Stimulated activated CD8-positive, alpha-beta memory T cell treated with anti-CD3 and anti-CD28 coated beads, Interleukin-15, amount 100 ng/mL, for 24 hours (primary cell): ENCODE measurements at places on chromosomes 11 and 22.
A peak's percentile ranks its signal among the peaks of the same experiment; 100 is the strongest.

GRCh38 chr11:71211631-71212030, 40.7 kb downstream of the SHANK2 start:
- no peak for DNase-seq

GRCh38 chr11:5546457-5546856, 1.9 kb downstream of the OR52H1 start:
- no peak for DNase-seq

DNA sequence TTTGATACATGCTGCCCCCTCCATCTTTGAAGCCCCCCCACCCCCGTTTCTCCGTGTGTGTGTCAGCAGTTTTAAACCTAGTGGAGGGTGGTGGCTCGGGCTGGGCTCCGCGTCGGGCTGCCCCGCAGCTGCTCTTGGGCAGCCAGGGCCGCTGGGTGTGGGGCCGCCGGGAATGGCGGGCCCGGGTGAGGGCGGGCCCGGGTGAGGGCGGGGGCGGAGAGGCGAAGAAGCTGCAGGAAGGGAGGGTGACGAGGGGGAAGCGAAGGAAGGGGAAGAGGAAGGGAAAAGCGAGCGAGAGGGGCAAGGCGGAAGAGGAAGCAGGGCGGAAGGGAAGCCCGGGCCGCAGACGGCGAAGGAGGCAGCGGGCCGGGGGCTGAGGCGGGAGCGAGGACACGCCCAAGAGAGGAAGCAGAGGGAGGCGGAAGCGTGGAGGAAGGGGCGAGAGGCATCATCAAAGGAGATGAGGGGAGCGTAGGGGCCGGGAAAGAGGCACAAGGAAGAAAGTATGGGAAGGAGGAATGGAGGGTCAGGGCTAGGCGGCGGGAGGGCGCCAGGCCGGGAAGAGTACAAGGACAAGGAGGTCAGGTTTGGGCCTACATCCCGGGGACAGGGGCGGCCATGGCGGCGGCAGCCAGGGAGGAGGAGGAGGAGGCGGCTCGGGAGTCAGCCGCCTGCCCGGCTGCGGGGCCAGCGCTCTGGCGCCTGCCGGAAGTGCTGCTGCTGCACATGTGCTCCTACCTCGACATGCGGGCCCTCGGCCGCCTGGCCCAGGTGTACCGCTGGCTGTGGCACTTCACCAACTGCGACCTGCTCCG, 82.4 kb downstream of the BCR start:
- no peak for DNase-seq

DNA sequence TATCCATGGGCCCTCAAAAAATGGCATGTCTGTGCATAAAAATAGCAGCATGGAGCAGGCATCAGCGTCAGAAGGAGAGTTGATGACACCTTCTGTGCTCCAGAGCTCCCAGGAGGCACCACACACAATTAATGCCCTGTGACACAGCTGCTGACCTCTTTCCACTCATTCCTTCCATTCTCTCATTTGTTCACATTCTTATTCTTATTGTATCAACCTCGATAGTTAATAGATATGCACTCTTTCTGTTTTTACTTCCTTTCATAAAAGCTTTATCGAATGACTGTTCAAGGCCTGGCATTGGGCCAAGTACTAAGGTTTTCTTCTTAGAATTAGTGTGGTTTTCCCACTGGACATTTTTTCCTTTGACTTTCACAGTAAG, 266.0 kb upstream of the MTNR1B start:
- no peak for DNase-seq

GRCh38 chr22:31533374-31533773, 37.0 kb downstream of the SFI1 start:
- no peak for DNase-seq

- no peak for DNase-seq
These were observed 1.6 kb upstream of the OMP start for GRCh38 chr11:77101043-77101537.

- no peak for DNase-seq
These were observed 2.6 kb downstream of the C11orf91 start for GRCh38 chr11:33697997-33698396.

DNA sequence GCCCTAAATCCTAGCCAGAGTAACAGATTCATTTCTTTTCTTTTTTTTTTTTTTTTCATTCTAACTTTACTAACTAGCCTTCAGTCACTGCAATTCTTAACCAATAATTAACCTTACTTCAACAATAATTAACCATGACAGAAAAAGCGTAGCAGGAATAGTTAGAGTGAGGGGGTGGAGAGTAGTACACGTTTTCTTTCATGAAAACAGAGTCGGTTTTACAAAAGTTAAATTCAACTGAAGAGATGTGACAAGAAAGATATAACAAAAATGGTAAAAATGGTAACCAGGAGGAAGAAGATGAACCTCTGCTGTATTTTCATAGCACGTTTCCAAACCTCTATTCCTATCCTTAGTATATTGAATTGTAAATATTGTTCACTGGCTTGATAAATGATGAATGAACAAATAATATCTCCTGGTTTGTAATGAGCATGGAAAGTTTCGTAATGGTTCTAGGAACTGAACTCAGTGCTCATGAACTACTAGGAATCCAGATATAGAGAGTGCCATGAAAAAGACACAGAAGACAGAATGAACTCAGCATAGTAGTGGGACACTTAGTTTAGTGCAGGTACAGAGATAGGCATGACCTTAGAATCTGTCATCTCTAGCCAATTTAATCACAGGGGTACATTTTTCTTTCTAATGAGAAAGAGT, 116.5 kb upstream of the ANO5 start:
- DNase-seq = no peak

DNA sequence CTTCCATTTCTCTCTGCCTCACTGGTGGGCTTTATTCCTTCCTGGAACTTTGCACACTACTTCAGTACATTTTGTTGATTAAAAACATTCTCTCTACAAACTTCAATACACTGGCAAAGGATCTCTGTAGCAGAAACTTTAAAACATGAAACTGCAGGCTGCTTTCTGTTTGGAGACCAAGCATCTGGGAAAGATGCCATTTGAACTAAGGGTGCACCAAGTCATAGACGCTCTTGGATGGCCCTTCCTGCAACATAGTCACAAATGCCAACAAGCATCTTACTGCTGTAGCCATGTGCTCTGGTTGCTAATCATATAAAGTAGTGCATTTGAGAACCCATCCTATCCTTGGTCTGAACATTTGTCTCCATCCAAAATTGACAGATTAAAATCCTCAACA, 56.4 kb downstream of the SNX19 start:
- DNase-seq = no peak

GRCh38 chr11:113553235-113553634, 78.0 kb upstream of the DRD2 start:
- DNase-seq = no peak

DNA sequence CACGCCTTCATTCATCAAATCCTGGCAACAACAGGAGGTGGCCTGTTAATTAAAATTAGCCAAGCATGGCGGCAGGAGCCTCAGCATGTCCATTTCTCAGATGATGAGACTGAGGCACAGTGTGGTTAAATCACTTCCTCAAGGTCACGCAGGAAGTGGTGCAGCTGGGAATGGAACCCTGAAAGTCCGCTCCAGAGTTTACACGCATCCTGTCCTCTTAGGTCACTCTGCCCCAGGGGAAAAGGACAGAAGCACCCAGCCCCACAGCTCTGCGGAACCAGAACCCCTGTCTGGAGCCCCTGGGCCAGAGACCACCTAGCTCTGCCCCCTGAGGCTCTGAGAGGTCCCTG, 19.6 kb downstream of the RPL3 start:
- DNase-seq = no peak

DNA sequence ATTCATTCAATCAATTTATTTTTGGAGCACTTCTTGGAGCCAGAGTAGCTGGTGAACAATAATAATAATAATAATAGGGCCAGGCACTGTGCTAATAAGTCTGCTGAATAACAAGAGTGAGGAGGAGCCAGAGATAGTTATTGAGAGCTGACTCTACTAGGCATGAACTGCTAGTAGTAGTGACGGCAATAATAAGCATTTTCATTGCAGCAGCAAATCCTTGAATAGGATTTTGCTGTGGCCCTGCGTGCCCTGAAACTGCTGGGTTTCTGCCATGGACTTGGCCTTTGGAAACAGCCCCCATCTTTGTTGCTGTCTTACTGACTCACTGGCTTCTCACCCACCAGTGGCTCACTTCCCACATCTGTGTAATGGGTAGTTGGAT, 545.9 kb downstream of the MIAT start:
- no peak for DNase-seq

DNA sequence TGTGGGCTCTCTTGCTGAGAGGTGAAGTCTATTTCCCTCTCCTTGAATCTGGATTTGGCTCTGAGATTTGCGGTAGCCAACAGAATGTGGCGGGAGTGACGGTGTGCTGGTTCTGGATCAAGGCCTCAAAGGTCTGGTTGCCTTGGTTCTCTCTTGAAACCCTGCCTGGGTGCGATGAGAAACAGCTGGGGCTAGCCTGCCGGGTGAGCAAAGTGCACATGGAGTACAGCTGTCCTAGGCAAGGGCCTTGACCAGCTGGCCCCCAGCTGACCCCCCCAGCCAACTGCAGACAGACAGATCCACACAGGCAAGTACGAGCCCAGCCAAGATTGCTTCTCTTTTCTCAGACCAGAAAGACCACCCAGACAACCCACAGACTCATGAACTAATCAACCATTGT, 10.8 kb downstream of the SUN2 start:
- DNase-seq = no peak

- no peak for DNase-seq
These were observed 349.3 kb upstream of the B3GAT1 start for GRCh38 chr11:134761386-134761785.

DNA sequence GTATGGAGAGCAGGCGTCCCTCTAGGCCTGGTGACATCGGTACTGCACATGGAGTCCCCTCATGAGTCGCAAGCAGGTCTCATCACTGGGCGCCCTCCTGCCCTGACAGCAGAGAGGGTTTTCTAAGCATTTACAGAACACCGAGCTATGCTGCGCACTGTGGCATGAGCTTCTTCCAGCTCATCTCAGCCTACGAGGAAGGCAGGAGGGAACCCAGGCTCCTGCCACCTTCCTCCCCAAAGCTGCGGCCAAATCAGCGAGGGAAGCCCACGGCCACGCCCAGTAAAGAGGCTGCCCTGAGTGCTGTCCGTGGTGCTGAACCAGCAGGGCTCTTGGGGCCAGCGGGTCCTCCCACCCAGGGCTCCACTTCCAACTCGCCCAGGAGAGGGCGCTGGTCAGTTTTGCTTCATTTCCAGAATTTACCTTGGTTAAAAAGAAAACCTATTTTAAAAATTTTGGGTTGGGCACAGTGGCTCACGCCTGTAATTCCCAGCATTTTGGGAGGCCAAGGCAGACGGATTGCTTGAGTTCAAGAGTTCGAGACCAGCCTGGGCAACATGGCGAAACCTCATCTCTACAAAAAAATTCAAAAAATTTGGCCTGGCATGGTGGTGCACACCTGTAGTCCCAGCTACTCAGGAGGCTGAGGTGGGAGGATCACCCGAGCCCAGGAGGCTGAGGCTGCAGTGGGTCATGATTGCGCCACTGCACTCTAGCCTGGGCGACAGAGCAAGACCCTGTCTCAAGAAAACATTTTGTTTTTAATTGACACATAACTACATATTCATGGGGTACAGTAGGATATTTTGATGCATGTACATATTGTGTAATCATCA, 34.2 kb downstream of the PHF21B start:
- peak; percentile 38 for DNase-seq

DNA sequence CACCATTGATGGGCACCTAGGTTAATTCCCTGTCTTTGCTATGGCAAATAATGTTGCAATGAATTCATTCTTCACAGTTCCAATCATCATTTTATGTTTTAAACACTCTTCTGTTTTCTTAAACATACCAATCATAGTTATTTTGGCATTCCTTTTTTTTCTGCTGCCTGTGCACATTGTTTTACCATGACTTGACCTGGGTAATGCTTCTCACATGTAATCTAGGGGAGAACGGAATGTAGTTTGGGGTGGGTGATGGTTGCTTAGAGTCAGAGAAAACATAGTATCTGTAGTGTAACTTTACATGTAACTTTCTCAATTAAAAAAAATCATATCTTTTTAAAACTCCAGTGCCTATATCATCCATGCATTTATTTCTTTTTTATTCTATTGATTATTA, 1945.3 kb upstream of the RAG2 start:
- DNase-seq = no peak

DNA sequence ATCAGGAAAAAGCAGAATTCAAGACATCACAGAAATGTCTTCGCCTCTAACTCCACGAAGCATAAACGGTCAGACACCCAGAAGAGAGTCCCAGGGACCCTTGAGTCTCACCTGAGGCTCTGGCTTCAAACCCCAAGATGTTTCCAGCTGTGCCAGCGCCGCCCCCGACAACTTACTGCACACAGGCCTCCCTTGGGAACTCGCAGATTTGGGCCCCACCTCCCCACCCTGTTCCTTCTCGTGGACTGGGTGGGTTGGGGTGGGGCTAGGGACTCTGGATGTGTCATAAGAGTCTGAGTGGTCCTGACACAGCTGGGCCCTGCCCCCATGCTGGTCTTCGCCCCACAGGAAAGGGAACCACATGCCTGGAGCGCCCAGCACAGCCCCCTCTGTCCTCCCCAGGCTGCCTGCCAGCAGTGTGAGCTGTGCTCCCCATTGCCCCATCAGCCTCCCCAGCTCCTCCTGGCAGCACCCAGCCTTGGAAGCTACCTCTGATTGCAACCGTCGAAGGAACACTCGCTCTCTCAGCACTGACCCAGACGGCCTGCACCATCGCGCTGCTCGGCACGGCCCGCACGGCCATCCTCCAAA, 147.5 kb downstream of the CRYBB2 start:
- DNase-seq = no peak

GRCh38 chr11:6799402-6799801, at the start of gene OR6A2:
TSS of gene OR6A2 (minus strand) at chr11:6799689. CDS start at chr11:6795708, 3,981 bp downstream.
- no peak for DNase-seq

GRCh38 chr11:77416357-77416756, 57.5 kb downstream of the PAK1 start:
- DNase-seq = no peak

- no peak for DNase-seq
These were observed 373.0 kb upstream of the LARGE1 start for GRCh38 chr22:34293324-34293723.

GRCh38 chr22:33919391-33920196, 682 bp downstream of the LARGE1 start:
- DNase-seq = no peak

DNA sequence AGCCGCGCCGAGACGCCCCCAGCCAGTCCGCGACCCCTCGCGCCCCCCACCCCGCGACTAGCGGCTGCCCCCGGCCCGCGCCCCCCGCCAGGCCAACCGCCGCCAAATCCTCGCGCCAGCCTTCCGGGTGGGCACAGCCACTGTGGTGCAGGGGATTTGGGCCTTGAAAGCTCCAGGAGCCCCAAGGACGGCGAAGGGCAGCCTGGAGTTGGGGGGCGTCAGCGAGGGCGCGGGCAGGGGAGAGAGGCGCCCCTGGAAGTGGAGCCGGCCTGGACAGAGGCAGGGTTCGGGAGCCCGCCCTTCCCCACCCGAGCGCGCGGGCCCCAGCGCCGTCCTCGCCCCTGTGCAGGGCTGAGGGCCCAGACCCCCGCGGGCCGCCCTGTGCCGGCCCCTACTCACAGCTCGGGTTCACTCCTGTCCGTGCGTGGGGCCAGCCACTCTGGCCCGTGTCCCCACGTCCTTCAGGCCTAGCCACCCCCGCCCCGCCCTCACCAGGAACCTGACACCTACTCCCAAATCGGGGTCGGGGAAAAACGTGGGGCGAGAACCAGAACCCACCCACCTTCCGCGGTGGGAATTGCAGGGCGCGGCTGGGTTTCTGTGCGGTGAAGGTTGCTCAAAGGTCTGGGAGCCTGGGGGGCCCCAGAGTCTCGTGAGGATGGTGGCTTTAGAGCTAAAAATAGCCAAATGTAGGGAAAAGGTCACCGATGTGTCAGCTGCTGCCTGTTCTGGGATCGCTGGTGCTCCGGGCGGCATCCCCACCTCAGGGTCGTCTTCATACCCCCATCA, at the start of gene CPT1B:
Gene CPT1B, minus strand, starts transcription at position 441 of the 789 bp plus-strand sequence. CDS start 512 bp downstream, outside the sequence.
- no peak for DNase-seq
